ENCODE measurements at places on chromosomes 12 and 14.

GRCh38 chr12:120234643-120235368, 30.7 kb downstream of the PXN start:
- DNase-seq, result no peak

GRCh38 chr12:102879144-102879763, 37.8 kb downstream of the PAH start:
- no peak for DNase-seq

GRCh38 chr14:69050240-69051184, 71.4 kb upstream of the ACTN1 start:
- no peak for DNase-seq

DNA sequence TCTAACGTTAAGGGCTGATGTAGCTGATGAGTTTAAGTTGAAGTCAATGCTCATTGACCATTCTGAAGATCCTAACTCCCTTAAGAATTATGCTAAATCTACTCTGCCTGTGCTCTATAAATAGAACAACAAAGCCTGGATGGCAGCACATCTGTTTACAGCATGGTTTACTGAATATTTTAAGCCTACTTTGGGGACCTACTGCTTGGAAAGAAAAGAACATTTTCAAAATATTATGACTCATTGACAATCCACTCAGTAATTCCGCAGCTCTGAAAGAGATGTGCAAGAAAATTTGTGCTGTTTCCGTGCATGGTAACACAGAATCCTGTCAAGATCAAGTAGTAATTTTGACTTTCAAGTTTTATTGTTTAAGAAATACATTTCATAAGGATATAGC, 35.0 kb upstream of the NAV3 start:
- no peak for DNase-seq

DNA sequence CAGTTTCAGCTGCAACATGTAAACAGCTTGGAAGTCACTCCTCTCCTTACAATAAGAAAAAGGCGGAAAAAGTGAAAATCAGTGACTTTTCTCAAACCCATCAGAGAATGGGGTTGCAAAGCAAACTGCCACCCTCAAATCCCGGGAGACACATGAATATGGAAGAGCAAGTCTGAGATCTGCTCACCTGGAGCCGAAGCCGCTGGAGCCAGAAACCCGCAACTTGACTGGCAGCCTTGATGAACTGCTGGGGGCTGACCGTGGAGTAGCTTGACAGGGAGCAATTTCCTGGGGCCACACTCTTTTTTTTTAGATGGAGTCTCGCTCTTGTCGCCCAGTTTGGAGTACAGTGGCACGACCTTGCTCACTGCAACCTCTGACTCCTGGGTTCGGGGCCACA, 208.2 kb downstream of the KIF26A start:
- DNase-seq, result no peak

DNA sequence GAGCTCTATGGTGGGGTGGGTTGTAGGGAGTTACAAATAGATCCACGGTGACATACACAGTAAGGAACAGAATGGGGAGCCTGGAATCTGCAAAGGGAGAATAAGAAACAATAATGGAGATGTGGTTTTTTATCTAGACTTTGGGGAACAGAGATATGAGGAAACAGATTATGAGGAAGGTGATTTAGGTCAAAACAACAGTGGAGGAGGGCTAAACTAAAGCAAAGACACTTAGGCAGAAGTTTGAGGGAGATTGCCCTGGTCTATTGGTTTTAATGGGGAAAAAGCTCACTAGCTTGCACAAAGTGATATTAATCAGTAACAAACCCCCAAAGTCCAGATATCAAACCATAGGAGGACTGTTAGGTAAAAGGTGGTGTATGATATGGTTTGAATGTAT, 144.5 kb upstream of the DYRK2 start:
- DNase-seq, result no peak

- no peak for DNase-seq
Observed at GRCh38 chr12:129312048-129312447, 458.8 kb downstream of the GLT1D1 start.

GRCh38 chr14:63760014-63760413, 32.1 kb upstream of the SGPP1 start:
- no peak for DNase-seq

- no peak for DNase-seq
Observed at GRCh38 chr14:62431496-62431895, 613.8 kb downstream of the KCNH5 start.

Measured in effector memory CD8-positive, alpha-beta T cell (primary cell).